ENCODE measurements at places on chromosomes 11 and 22.

DNA sequence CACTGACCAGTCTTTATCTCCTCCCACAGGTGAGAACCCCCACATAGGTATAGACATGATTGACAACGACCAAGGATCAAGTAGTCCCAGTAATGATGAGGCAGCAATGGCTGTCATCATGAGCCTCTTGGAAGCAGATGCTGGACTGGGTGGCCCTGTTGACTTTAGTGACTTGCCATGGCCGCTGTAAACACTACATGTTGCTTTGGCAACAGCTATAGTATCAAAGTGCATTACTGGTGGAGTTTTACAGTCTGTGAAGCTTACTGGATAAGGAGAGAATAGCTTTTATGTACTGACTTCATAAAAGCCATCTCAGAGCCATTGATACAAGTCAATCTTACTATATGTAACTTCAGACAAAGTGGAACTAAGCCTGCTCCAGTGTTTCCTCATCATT lies 76.5 kb downstream of the BTBD10 start:
- no peak for DNase-seq

GRCh38 chr22:44399906-44400762 lies 87.4 kb upstream of the SHISAL1 start:
- no peak for DNase-seq

- DNase-seq = peak; percentile 71
Observed at GRCh38 chr11:22703040-22703439, 36.6 kb downstream of the GAS2 start.

DNA sequence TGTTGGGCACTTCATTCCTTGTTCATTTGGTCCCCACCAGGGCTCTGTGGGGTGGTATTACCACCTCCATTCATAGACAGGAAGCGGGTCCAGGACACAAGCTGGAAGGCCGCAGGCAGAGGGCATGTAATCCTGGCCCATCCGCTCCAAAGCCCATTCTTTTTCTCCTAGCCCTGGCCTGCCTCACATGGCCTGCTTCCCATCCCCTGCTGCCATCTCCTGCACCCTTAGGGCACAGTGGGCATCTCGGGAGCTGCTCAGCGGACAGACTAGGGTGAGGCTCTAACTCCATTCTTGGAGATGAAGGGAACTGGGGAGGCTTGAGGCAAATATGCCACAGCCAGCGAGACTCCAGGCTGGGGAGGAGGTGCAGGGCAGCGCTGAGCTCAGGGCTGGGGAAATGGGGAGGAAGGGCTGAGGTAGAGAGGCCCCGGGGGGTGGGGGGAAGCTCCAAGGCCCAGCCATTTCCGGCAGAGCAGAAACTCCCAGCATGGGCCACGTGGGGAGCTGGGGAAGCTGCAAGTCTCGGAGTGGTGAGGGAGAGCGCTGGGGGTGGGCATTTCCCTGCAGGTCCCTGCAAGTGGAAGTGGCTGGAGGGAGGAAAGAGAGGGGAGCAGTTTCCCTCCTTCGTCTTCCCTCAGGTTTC lies 14.3 kb upstream of the BCL9L start:
- DNase-seq = no peak

DNA sequence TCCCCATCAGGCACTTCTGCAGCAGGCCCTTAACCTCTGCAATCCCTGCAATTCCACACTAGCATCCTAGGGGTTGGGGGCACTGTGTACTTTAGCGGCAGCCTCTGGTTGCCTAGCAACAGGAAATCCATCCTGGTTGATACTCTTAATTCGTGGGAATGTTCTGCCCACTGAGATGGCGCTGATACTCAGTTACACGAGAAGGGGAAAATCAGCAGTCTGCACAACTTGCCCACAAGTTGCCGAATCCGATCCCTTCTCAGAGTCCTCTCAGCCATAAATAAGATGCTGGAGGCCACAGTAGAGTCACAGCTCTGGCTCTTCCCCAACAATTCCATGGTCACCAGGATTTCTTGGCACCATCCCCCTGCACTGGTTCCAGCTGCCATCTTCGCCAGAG lies 57.6 kb upstream of the CRYBB3 start:
- DNase-seq = no peak

DNA sequence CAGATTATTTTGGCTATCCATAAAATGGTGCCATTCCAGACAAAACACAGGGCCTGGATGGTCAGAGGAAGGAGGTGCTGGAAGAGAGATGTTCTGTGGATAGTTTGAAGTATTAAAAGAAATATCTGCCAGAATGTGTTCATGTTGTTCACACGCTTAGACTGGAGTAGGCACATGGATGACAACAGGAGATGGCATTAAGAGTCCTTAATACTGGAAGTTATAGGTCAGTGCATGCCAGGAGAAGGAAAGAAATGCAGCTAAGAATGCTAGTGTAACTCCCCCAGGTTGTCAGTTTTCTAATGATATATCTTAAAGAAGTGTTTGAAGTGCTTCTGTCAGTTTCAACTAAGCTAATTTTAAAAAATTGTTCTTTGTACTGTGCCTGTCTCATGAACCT lies 20.2 kb downstream of the KREMEN1 start:
- no peak for DNase-seq

GRCh38 chr11:126282736-126283591 lies at the start of gene TIRAP:
Gene TIRAP (plus strand): TSS chr11:126283093. CDS start chr11:126290895, 7,802 bp downstream.
- DNase-seq = peak; percentile 71

DNA sequence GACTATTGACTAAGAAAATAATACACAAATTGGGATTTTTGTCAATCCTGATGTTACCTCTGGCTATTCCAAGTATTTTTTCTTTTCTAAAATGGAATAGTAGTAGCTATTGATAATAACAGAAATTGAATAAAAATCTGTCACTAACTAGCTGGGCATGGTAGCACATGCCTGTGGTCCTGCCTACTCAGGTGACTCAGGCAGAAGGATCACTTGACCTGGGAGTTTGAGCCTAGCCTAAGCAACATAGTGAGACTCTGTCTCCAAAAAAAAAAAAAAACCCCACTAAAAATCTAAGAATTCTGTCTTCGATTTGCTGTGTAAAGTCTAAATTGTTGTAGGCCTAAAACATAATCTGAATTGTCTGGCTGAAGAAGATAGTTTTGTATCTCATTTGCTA lies 42.2 kb downstream of the FAM118A start:
- DNase-seq = no peak

DNA sequence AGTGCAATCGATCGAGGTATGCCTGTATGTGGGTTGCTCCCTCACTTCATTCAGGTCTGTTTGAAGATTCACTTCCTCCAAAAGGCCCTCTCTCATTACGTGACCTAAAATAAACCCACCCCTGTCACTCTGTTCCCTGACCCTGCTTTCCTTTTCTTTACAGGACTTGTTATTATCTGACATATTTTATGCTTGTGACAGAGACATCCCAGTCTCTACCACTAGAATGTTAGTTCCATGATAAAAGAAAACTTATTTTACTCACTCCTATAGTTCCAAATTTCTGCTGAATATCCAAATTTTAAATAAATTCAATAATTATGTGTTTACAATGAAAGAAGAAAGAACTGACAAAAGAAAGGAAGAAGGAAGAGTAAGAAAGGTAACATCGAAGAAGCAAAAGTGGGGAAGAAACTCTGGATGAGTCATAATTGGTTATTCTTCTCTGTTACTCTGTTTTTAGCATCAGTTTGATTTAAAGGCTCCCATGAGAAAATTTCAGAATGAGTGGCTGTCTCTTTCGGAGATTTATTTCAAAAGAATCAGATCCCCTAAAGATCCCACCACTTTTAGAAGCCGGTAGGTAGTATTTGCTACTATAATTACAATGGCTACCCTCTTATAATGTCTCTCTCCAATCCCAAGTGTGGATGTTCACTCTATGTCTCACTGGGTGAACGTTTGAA lies 33.5 kb downstream of the ENTHD1 start:
- DNase-seq = no peak

- peak; percentile 34 for DNase-seq
Observed at GRCh38 chr11:118996926-118997626, 862 bp upstream of the CENATAC start.

GRCh38 chr22:41906822-41907221 lies 8.1 kb downstream of the SHISA8 start:
- no peak for DNase-seq

DNA sequence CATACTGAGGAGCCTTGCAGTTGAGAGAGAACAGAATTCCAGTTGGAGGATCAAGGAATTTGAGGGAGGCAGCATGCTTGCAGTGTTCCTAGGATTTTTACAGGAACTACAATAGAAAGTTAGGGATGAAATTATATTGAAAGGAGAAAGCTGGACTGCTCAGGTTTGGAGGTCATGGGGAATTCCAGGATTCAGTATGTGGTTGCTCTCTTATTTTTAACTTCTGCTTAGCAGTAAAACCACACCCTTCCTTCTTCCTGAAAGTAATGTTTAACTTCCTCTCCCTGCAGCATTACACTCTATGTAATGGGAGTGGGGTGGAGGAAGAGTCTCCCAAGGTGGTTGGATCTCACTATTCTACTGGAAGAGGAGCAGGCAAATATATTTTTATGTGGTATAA lies 31.3 kb downstream of the CTNND1 start:
- no peak for DNase-seq

- no peak for DNase-seq
Observed at GRCh38 chr11:91755951-91756707, 468.5 kb upstream of the FAT3 start.

DNA sequence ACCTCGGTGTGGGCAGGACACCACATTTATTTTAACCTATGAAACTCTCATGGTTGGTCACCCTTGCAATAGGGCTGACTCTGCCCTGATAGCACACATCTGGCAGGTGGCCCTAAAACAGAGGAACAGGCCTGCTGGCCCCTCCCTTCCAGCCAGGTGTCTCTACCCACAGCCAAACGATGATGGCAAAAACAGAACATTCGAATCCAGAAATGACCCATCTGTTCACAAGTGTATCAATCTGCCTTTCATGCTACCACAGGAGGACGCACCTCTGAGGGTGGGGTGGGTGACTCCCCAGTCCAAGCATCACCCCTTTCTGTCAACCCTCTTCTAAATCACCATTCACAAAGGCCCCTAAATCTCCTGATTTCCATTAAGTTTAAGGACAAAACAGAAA lies 118.1 kb downstream of the ETS1 start:
- DNase-seq = no peak

- no peak for DNase-seq
Observed at GRCh38 chr11:123212406-123212805, 17.4 kb upstream of the CLMP start.
